T follicular helper cell (primary cell): ENCODE measurements at places on chromosomes 5 and 9.

- DNase-seq = no peak
Observed at GRCh38 chr5:144015961-144016360, 154.5 kb downstream of the YIPF5 start.

GRCh38 chr5:64229163-64229774 is 63.6 kb downstream of the RNF180 start:
- DNase-seq = no peak

DNA sequence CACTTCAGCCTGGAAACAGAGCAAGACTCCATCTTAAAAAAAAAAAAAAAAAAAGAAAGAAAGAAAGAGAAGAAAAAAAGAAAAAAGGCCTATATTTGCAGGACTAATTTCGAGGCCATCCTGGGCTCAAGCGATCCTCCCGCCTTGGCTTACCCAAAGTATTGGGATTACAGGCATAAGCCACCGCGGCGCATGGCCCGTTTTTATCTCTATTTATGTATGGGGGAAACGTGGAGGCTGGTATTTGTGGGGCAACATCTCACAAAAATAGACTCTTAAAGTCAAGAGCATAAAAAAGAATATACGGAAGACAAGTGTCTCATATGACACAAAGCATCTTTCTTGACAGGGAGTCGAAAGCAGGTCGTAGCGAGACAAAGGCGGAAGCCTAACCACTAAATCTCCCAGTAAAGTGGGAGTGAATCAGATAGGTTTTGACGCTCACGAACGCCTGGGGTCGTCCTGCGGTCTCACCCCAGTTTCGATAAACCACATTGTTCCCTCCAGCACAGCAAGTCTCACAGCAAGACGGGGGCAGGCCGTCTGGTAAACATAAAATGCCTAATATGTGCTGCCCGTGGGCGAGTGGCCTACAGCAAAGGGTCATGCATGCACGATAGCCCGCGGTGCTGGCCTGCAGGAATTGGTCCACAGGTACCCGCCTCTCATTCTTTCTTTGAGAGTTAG is 1.8 kb upstream of the TRIM41 start:
- DNase-seq = peak; percentile 52

GRCh38 chr5:45399041-45399440 is 297.1 kb downstream of the HCN1 start:
- DNase-seq = no peak
